ENCODE measurements at places on chromosomes 3 and 15.
A peak's percentile ranks its signal among the peaks of the same experiment; 100 is the strongest.

- no peak for DNase-seq
Observed at GRCh38 chr3:101249522-101249921, 70.9 kb downstream of the IMPG2 start.

GRCh38 chr15:95990833-95991232 is 339.7 kb upstream of the NR2F2 start:
- DNase-seq = no peak

- no peak for DNase-seq
Observed at GRCh38 chr3:20488151-20488550, 302.1 kb upstream of the SGO1 start.

DNA sequence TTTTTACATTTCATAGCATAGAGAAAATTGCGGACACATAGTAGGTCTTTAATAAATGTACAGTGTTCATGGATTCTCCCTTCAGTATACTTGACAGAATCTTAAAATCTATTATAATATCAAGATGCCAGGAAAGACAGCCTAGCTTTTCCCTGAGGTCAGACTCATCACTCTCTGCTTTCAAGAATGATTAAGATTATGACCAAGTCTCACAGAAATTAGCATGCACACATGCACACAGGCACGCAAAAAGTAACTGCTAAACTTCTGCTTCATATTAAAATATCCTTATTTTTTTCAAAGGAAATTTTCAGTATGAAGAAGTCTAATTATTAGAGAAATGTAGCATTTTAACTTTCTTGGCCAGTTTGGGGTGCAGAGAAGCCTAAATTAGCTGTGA is 493.8 kb upstream of the NECTIN3 start:
- DNase-seq = no peak

DNA sequence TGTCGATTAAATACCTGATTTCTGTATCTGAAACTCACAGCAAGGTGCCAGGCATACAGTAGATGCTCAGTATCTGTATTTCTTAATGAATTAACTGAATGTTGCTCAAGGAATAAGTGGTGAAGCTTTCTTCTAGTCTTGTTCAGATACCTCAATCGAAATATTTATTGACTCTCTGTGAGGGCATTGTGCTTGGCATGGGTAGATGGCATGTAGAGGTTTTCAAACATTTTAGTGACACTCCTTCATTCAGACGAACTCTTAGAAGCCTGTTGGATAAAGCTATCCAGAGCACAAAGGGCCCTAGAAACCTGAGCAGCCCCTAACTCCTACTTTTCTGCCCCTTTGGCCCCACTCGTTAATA is 369 bp upstream of the SNX1 start:
- DNase-seq = no peak

DNA sequence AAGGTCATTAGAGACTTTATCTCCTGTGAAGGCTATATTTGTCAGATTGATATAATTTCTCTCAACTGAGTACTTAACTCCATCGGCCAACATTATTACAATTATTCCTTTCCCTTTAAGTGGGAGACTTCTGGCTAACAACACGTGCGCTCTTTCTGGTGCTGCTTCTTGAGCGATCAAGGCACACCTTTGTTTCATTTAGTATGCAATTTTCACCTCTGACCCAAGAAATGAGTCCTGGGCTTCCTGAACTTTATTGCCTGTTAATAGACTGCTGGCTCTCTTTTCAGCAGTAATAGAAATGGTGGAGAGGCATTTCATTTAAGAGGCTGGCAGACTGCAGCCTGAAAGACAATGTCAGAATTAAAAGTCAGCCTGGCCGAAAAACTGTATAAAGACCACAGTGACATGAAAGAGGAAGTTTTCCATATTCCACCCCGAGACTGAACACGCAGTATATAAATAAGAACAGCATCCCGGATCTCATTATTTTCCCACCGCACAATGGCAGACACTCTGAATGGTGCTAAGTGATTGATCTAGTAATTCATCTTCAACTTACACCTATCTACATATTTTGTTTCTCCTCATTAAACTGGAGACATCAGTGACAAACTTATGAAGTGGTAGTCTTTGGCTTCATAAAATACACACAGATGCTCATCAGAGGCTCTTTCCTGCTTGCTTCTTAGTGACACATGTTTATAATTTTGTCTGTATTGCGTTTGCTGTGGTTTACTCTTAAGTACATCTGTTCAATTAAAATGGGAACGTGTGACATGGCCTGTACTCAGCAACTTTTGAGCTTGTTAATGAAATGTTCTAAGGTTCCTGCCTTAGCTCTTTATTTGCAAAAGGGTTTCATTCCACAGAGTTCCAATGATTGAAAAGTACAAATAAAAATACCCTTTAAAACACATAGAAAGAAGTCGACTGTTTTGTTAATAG is 299.9 kb downstream of the MECOM start:
- no peak for DNase-seq

GRCh38 chr15:77430652-77431051 is 10.0 kb downstream of the HMG20A start:
- DNase-seq = no peak

DNA sequence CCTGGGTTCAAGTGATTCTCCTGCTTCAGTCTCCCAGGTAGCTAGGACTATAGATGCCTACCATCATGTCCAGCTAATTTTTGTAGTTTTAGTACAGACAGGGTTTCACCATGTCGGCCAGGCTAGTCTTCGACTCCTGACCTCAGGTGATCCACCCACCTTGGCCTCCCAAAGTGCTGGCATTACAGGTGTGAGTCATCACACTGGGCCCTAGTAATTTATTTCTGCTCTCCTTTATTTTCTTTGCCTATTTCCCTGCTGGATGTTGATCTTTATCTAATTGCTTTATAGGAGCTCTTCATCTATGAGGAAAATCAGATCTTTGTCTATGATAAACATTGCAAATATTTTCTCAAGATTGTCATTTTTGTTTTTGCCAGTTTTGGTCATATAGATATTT is 31.7 kb downstream of the UQCC5 start:
- no peak for DNase-seq

GRCh38 chr3:12076031-12076430 is 71.8 kb downstream of the SYN2 start:
- DNase-seq = no peak

DNA sequence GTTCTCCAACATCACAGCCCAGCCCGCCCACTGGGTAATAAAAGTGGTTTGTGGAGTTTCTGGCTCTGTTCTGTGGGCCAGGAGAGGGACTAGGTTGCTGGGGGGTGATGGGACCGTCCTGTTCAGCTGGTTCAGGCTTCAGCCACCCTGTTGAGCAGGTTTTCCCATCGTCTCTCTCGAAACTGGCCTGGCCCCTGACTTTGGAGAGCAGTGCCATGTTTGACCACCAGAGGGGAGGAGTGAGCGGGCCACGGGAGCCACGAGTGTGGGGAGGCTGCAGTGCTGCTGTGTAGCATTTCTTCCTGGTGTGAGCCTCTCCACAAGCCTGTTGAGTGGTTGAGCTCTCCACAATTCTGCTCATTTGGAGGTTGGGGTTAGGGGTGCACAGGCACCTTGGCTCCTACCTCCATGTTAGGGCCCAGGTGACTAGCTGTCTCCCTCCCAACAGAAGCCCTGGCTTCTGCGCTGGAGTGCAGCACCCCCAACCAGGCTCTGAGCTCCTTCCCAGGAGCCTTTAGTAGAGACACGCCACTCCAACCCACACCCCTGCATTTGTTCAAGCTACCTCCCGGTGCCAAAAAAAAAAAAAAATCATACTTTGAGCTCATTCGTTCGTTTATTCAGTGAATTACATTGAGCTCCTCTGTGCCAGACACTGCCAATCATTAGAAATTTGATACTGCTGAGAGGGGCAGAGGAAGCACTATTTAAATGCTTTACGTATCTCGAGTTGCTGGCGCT is 13.9 kb downstream of the SPINT1 start:
- DNase-seq = peak; percentile 77

DNA sequence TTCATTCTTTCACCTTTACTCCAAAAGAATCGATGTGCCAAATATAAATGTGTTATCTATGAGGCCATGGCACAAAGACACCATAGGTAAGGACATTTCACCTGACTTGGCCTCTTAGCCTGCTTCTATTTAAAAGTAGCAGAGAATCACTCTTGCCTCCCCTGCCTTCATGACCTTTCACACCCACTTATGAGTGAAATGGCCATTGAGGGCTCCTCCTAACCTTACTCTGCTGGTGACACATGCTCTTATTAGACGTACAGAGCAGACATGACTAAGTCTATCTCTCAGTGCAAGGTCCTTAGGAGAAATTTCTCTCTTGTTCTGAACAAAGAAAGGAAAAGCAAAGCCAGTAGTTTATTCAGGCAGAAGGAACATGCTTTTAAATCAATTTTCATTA is 150.7 kb downstream of the LRTM1 start:
- no peak for DNase-seq

DNA sequence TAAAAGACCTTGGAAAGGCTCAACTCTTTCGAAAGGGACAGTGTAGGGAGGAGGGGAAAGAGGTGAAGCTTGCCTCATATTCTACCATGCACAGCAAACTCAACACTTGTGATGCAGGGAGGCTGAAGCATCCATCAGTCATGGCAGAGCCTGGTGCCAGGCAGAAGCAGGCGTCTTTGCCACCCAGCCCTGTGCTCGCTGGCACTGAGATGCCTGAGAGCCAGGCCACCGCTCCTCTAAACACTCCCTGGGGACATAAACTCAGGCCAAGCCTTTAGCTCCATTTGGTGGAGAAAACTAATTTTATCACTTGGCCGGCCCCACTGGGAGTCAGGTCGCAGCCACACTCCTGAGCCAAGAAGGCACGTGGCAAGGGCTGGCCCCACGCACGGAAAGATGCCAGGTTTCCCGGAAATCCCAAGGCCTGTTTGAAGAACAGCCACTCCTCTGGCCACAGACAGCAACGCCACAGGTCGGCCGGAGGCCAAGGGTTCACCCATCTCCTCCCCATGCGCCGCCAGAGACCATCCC is 30.7 kb downstream of the XXYLT1 start:
- no peak for DNase-seq

DNA sequence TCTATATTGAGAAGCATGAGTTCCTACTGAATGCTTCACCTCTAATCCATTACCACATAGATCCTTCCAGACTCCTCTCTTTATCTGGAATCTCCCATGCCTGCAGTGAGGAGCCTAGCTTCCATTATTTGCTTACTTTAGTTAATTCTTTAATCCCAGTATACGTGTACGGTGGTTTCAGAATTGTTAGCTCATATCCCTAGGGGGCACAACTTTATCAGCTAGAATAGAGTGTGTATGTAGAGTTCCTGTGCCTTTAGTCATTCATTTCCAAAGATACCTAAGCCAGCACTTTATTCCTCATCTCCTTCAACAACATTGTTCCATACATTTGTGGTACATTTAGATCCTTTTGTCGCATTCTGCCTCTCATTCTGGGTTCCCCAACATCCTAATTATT is 226.0 kb downstream of the TJP1 start:
- no peak for DNase-seq

GRCh38 chr3:189292667-189293484 is 121.1 kb downstream of the TPRG1 start:
- no peak for DNase-seq

- DNase-seq = no peak
Observed at GRCh38 chr3:128620268-128620691, 30.3 kb downstream of the RPN1 start.

- DNase-seq = no peak
Observed at GRCh38 chr15:29698030-29698701, 124.1 kb downstream of the TJP1 start.

- DNase-seq = no peak
Observed at GRCh38 chr3:58366699-58367098, 34.0 kb downstream of the PXK start.

- no peak for DNase-seq
Observed at GRCh38 chr15:90214553-90215196, 13.5 kb downstream of the SEMA4B start.

GRCh38 chr3:153289334-153289808 is 127.3 kb downstream of the RAP2B start:
- no peak for DNase-seq

DNA sequence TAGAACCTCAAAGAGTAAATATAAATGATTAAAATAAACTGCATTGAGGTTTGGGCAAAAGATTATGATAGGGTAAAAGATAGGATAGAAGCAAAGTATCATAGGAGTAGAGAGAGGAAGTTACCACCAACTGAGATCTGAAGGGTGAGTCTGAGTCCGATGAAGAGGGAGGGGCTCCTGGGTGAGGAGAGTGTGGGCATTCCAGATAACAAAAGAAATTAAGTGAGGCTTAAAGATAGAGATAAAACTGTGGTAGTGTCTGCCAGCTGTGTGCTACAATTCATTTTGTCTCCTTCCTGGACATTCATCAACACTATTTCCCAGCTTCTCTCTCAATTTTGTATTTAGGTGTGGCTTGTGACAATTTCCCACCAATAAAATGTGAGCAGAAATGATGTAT is 343.0 kb upstream of the PLSCR5 start:
- DNase-seq = no peak

DNA sequence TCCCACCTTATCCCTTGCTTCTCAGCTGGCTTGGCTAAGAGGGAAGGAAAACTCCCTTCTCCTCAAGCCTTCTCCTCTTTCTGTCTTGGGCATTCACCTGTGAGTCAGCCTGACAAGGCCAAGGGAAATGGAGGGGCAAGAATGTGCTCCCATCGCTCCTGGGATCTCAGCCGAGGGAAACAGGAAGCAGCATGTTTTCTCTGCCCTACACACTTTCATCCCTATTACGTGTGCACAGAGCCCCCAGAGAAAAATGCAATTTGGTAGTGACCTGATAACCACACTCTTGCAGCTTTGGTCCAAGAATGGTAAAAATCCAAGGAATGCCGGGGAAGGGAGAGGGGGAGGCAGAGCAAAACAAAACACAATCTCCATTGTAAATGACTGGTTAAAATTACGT is 32.9 kb upstream of the MTMR10 start:
- DNase-seq = no peak
